Amniotic stem cell (primary cell): ENCODE measurements at places on chromosomes 4 and X.

GRCh38 chr4:115279330-115279729 is 165.9 kb upstream of the NDST4 start:
- DNase-seq, result no peak

- no peak for DNase-seq
These were observed 140.1 kb downstream of the BTC start for GRCh38 chr4:74654230-74654681.

DNA sequence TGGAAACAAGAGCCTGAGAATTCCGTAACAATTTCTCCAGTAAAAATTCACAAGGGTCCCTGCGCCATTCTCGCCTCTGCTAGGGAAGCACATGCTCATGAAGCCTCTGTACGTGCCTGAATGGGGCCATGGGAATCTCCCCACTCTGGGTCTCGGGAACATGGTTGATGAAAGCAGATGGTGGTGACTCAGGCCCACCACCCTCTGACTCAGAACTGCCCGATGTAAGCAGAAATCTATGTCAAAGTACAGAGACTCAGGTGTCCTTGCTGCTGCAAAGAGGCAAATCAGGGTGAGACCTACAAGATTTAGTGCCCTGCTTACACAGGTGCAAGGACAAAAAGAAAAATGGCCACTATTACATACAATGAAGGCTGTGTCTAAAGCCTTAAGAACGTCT is 65.0 kb downstream of the SCD5 start:
- DNase-seq, result no peak

DNA sequence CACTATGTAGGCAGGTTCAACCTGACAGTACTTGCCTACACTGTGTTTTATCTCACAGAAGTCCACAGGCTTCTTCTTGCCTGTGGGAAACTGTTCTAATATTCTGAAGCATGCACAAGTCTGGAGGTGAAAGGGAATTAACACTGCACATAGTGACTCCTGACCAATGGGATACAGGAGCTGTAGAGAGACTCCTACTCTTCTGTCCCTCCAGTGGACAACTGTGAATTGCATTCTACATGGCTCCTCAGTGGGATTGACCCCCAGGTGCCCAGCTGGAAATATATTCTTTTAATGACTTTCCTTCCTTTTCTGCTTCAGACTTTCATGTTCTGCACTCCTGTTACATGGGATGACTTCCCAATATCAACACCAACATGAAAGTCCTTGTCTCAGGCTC is 8.2 kb upstream of the YIPF6 start:
- no peak for DNase-seq

DNA sequence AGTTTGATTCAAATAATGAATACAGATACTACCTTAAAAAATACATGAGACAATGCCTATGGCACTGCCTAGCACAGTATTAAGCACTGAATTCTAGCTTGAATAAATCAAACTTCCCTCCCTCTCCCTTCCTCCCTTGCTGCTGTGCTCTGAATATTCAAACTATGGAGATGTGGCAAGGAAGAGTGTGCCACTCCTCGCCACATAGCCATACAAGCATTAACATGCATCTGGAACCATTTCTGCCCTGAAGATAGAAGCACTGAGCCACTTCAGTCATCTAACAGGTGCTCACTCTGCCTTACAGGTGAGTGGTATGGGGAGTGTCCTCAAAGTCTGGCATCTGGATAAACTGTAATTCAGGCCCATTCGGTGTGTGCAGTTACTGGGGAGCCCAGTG is 276.9 kb downstream of the ARHGAP24 start:
- no peak for DNase-seq

DNA sequence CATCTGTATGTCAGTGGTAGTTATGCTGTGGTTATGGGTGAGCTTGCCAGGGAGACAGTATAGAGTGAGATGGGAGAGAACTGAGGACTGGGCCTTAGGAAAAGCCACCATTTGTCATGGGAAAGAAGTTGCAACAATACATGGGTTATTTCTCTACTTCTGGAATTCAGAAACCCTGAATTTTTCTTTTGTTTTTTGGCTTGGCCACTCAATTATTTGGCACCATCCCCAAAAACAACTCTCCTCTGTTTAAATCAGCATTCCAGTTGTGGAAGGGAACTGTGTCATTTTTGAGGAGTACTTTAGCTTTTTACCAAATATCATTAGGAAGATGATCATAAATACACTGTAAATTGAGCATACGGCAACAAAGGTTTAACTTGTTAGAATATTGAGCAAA is 41.1 kb upstream of the ACSL4 start:
- DNase-seq, result no peak

DNA sequence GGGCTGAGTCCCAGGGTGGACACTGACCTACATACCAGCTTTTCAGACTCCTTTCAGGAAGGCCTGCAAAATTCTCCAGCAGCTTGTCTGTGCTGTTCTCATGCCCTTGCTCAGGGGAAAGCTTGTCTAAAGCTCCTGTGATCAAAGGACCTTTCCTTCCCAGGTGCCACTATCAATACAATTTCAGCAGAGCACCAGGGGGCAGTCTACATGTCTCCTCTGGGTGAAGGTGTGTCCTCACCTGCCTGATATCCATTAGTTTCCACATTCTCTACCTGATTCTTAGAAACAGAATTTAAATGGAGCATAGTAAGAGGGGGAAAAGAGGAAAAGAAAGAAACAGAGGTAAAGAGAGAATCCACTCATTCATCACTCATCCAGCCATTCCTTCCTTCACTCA is 114.2 kb downstream of the PPARGC1A start:
- no peak for DNase-seq

GRCh38 chr4:167854881-167855280 is 237.5 kb upstream of the ANXA10 start:
- DNase-seq, result no peak

DNA sequence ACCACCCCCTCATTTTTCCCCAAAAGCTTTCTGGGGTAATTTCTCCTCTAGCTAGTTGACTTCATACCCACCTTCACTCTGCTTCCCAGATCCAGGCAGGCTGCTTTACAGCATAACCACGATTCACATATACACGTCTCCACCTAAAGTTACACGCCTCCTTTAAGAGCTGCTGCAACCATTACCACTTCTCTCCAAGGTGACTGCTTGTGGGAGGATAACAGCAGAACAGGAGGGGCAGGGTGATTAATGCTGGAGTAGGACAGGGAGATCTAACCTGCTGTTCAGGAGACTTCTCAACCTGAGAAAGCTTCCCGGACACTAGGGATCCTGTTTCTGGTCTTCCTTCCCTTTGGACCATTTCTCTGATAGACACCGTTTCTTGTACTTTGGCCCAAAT is 77.4 kb downstream of the MGST2 start:
- no peak for DNase-seq

DNA sequence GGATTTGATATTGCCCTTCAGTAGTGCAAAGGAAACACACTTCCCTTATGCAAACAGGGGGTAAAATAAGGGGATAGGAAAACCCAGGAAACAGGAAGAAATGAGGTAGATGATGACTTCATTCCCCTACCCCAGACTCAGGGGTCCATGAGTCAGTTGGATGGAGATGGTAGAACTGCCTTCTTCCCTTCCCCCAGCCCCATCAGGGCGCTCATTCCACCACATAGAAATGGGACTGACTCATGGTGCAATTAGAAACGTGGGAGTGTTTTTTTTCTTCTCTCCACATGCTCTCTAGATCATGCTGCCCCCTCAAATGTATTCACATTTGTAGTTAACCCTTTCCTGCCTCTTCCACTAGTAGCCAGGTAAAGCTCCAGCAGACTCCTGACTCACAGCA is 23.1 kb upstream of the ARMCX2 start:
- DNase-seq, result no peak

GRCh38 chr4:109294468-109295020 is 7.9 kb downstream of the COL25A1 start:
- no peak for DNase-seq

- DNase-seq, result no peak
These were observed 69.9 kb downstream of the MFAP3L start for GRCh38 chr4:169956091-169956843.

GRCh38 chr4:159150821-159151390 is 48.0 kb downstream of the RAPGEF2 start:
- no peak for DNase-seq

DNA sequence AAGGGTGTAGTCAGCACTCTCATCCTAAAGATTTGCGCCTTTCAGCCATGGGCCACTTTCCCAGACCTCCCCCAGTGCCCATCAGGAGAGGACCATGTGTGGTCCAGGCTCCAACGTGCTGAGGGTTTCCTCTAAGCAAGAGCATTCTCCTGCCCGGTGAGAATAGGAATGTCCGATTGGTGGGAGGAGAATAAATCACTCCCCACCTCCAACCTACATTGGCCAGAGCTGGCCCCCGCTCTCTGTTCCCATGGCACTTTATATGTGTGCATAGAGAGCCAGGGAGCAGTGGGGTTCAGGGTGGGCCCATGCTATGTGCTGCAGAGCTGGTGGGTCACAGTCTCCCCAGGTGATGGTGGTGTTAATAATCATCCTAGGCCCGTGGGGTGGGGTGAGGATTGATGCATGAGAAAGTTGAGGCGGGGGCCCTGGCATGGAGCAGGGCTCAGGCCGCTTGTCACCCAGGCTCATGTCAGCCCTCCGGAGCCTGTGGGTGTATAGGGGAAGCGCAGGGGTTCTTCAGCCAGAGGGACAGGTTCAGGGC is 6.8 kb upstream of the SORCS2 start:
- no peak for DNase-seq

DNA sequence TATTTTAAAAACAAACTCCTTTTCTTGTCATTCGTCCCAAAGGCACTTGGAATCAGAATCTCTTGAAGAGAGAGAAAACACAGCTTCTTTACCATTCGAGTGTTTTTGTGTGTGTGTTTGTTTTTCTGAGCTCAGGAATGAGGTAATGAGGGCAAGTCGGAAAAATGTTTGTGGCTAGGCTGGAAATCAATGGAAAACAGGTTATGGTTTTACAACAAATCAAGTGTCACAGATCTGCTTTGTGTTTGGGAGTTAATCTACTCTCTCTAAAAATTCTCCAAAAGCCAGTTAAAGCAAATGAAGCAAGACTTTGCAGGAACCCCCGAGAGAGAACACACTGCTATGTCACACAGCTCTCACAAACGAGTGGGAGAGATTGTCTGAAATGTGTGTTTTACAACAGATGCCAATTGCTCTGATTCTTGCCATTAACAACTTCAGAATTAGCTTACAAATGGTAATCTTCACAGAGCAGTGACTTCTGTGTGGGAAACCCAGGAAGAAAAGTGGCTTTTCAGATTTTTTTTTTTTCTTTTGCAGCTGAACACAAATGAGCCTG is 264.1 kb downstream of the CBLL2 start:
- DNase-seq, result no peak

- no peak for DNase-seq
These were observed 64.5 kb downstream of the STX18 start for GRCh38 chr4:4477391-4477790.

DNA sequence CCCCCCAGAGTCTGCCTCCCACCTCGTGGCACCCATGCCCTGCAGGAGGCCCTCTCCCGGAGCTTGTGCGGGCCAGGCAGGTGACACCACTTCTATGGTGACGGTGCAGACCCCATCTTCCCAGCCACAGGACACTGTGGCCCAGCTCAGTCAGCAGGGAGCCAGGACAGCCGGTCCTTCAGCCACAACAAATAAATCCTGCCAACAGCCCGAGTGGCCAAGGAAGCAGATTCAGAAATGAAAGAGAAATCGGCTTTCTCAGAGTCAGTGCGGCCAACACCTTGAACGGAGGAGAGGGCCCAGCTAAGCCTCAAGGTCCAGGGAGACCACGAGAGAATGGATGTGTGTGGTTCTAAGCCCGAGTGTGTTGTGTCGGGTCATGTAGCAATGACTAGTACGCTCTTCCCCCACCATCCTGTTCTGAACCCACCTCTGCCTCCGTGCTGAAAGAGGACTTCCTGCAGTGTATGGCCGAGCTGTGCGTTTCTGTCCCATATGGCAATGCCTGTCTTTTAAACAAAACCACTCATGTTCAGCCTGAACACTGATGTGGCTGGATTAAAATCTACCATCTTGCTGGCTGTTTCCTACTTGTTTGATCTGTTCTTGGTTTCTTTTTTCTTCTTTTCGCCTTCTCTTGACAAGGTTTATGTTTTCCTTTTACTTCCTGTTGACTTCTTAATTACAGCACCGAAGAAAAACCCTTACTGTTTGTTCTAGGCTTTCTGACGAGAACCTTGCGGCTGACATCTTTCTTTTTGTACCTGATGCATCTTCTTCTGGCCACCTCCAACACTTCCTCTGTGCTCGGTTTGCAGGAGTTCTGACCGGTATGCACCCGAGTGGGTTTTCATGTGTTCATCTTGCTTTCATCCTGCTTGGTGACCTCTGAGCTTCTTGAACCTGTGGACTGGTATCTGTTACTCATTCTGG is 53.1 kb downstream of the GAK start:
- DNase-seq, result no peak

DNA sequence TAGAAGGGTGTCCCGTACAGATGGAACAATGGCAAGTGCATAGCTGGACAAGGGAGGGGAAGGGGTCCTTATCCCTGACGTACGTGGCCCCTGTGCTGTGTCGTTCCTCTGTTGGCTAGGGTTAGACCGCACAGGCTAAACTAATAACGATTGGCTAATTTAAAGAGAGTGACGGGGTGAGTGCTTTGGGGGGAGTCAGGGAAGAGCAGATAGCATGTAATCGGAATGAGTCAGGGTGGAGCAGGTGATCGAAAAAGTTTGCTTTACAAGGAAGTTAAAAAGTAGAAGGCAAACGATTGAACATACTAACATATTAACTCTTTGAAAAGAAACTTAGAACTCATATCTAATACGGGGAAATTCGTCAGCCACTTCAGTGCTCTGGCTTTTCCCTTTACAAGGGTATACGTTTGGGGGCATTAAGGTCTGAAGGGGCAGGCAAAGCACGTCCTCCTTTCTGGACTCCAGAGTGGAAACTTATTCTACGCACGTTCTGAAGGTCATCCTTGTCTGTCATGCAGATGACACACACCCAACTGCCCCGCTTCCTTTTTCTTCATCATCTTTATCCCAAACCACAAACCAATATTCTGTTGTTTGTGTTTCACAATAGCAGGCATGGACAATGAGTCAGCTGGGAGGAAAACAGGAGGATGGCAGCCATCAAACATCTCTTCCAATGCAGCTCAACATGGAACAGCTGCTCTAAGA is 10.2 kb upstream of the CRLF2 start:
- no peak for DNase-seq

DNA sequence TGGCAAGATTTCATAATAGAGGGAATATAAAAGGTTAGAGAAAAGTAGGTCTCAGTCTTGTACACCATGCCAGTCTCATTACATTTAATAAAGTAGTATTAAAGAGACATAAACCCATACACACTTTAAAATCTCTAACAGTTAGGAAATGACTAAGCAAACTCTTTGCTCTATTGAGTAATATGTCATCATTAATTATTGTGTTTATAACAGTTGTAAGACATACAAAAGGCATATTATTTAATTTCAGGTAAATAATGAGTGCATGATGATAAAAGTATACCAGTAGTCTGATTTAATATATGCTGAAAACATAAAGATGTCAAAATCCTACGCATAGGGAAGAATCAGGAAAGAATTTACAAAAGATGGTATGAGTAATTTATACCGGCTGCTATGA is 31.0 kb upstream of the FGG start:
- DNase-seq, result no peak

GRCh38 chr4:141702472-141703182 is 66.2 kb downstream of the IL15 start:
- no peak for DNase-seq

- no peak for DNase-seq
These were observed 362.0 kb upstream of the BOD1L1 start for GRCh38 chr4:13989501-13989900.
